Cardiac septum (tissue), 1 donor: ENCODE measurements at places on chromosomes 1 and 21. TPM values are rescaled to one million over a fixed set of nuclear protein-coding genes. Genes with fewer than 3 reads are reported as not detected.

- no peak for DNase-seq
Measured at GRCh38 chr1:65509912-65510680, 89.6 kb downstream of the LEPR start.

- DNase-seq = no peak
Measured at GRCh38 chr1:210819266-210819665, 314.7 kb downstream of the KCNH1 start.

- no peak for DNase-seq
Measured at GRCh38 chr1:111963985-111964738, 25.3 kb downstream of the KCND3 start.

DNA sequence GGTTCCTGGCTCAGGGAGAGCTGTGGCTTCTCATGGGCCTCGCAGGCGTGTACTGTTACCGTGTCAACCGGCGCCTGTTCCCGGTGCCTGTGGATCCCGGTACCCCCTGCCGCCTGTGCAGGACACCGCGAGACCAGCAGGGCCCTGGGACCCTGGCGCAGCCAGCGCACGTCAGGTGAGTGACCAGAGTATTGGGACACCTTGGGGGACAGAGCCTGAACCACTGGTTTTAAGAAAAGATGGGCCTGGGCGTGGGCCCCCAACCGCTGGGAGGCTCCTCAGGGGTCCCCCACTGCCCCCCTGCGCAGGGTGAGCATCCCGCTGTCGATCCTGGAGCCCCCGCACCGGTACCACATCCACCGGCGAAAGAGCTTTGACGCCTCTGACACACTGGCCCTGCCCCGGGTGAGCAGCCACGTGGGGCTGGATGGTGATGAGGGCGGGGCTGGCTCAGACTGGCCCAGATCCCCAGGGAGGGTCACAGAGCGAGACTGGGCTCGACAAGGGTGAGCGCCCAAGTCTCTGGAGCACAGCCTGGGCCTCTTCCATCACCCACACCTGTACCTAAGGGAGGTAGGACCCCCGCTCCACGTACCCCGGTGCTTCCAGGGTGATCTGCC, 10.5 kb downstream of the MIIP start:
- no peak for DNase-seq

The HHIPL2 gene
- total RNA-seq = not detected

The SLAMF6 gene
- 0.13 TPM for total RNA-seq
